GM03348 (cell line): ENCODE measurements at places on chromosomes 11 and 22.
A peak's percentile ranks its signal among the peaks of the same experiment; 100 is the strongest.

- no peak for DNase-seq
Measured at GRCh38 chr11:126697936-126698335, 302.6 kb downstream of the KIRREL3 start.

GRCh38 chr11:70650075-70650909, 252.0 kb downstream of the CTTN start:
- peak; percentile 84 for DNase-seq

DNA sequence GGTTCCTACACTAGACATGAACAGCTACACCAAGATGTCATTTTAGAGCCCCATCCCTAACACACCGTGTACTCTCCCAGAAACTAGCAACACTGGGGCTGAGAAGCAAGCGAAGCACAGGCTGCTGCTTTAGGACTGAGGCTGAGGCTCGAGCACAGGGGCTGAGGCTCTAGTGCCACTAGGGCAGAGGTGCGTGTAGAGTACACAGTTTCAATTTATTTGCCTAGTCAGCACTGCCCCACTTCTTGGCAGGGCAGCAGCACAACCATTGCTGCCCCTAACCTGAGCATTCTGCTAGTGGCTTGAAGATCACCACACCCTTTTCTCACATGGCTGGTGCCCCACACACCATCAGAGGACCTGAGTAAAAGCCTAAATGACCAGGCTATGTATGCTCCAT, 713.2 kb downstream of the LRRC4C start:
- no peak for DNase-seq

DNA sequence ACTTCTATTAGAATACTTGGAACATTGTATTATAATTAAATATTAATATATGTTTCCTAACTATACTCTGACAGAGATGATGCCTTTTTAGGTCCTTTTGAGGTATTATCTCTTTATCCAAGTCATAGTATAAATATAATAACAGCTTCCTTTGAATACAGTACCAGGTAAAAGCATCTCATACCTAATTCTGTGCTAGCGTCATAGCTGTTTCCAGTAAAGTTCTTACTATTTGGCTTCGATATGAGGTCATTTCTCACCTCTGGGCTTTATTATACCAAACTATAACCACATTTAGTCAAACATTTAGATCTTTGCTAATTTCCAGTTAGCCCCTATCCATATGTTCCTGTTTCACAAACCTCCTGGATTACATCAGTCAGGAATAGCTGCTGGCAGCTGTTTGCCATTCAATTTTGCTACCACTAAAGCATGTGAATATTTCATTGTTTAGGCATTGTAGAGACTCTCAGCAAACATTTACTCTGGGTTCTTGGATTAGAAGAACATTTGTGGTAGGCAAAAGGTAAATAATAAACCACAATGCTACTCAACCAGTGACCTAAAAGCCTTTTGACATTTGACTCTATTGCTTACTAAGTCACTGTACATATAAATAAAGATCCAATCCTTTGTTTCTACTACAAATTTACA, 255.1 kb downstream of the TTC28 start:
- DNase-seq: peak; percentile 41

- no peak for DNase-seq
Measured at GRCh38 chr11:32050264-32050663, 40.6 kb upstream of the RCN1 start.

DNA sequence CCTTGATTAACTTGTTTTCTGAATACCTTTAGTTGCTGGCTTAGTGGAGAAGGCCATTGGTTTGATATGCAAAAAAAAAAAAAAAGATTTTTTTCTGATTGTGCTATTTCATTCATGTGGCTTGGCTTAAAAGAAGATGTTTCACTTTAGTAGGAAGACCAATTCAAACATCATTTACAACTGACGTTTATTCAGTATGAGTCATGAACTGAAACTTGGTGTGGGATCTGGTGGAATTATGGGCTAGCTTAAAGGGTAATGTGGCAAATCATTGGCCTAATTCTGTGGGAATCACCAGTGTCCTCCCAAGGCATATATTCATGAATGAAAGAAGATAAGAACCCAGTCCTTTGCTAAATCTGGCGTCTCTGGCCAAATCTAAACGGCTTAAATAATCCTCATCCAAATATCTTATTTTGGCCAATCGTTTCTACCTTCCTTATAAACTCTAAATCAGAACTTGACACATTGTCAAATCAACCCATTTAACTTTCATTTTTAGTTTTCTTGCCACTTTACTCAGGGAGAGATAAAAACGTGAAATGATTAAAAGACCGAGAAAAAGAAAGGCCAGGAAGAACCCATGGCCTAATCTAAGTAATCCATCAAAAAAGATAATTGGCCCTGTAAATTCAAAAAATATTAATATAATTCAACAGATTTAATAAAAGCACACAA, 77.0 kb downstream of the DDIAS start:
- DNase-seq: peak; percentile 51

- peak; percentile 43 for DNase-seq
Measured at GRCh38 chr11:122727101-122727929, 71.8 kb downstream of the UBASH3B start.

DNA sequence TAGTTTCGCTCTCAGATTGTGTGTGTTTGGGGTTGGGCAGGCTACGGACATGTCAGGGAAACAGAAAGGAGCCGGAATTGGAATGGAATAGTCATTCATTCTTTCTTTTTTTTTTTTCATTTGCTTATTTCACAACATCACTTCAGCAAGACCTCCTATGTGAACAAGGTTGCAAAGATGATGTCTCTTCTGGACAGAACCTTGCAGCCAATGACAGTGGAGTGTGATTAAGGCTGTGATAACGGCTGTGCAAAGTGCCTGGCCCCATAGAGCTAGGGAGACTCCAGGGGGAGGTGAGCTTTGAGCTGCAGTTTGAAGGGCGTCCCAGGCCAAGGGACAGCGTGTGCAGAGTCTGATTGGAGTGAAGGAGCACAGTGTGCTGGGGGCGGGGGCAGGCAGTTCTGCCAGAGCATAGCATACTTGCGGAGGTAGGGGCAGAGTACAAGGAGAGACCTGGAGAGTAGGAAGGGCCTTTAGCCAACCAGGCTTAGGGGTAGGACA, 3.4 kb downstream of the TIGD3 start:
- DNase-seq: no peak

- no peak for DNase-seq
Measured at GRCh38 chr11:12173111-12173510, 62.7 kb downstream of the MICAL2 start.

DNA sequence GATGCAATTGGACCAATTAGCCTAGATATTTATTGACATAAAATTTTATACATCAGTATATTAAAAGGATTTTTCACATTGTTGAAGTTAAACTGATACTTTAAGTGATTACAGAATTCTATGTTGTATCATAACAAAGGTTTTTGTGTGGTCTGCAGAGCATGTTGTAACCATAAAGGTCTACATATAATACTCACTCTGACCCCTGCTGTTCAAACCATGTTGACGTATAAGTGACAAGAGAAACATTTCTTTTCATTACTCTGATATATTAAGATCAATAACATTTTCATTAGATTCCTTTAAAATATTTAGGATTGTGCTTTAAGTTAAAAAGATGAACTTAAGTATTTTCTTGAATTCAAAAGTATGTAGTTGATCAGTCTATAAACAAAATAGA, 63.9 kb downstream of the GAS2 start:
- DNase-seq: no peak

DNA sequence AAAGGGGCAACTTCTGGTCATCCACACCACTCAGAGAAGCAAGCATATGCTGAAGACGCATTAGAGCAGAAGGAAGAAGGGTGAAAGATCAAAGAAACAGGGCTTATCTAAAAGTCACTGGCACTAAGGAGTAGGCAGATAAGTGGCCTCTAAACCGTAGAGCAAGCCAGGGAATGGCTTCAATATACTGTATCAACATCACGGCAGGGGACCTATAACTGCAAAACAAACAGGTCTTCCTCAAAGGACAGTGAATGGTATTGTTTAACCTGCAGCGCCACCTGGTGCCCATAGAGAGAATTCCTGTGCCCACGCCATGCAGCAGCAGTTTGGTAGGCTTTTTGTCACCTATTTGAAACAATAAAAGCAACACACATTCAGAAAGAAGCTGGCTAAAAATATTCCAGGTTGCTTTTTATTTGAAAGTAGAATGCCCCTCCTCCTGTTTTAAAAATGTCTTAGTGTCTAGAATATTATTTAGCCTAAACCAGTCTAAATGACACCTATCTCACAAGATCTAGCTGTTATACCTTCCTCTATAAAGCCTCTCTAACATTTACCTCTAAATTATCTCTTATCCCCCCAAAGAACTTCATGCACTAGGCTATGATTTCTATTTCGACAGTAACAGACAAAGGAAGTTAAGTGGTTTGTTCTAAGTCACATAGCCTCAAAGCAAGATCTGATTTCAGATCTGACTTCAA, 21.8 kb downstream of the SNX19 start:
- DNase-seq: peak; percentile 58

GRCh38 chr11:71305451-71306125, 53.2 kb upstream of the SHANK2 start:
- peak; percentile 1 for DNase-seq
